ENCODE measurements at places on chromosomes 5 and 9.

GRCh38 chr9:7363777-7364477 is 435.7 kb downstream of the DMAC1 start:
- DNase-seq, result no peak

DNA sequence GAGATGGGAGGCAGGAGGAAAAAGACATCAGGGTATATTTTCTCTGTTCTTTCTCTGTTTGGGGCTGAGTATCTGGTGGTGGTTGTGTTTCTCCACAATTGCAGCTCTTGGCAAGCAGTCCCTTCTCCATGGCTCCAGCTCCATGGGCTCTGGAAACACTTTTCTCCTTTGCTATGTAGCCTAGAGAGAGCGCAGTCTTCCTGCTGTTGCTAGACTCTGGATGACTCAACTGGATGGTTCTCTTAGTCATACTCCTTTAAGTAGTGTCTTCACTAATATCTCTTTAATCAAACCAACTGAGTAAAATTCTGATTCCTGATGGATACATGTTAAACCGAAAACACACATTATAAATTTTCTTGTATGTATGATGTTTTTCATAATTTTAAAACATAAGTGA is 3.3 kb upstream of the PLGRKT start:
- DNase-seq, result no peak

DNA sequence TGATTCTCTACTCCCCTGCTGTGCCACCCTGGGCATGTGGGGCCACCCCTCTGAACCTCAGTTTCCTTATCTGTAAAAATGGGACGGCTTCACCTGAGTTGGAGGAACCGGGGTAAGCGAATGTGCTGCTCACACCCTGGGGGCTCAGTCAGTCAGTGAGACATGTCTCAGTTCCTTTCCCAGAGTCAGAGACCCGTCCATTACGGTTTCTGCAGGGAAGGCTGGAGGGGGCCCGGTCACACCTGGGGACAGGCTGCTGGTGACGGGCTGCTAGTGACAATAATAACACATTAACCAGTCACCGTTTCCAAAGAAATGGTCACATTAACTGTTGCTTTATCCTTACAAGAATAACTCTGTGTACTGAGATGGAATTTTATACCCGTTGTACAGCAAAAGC is 282.4 kb downstream of the NSG2 start:
- no peak for DNase-seq

DNA sequence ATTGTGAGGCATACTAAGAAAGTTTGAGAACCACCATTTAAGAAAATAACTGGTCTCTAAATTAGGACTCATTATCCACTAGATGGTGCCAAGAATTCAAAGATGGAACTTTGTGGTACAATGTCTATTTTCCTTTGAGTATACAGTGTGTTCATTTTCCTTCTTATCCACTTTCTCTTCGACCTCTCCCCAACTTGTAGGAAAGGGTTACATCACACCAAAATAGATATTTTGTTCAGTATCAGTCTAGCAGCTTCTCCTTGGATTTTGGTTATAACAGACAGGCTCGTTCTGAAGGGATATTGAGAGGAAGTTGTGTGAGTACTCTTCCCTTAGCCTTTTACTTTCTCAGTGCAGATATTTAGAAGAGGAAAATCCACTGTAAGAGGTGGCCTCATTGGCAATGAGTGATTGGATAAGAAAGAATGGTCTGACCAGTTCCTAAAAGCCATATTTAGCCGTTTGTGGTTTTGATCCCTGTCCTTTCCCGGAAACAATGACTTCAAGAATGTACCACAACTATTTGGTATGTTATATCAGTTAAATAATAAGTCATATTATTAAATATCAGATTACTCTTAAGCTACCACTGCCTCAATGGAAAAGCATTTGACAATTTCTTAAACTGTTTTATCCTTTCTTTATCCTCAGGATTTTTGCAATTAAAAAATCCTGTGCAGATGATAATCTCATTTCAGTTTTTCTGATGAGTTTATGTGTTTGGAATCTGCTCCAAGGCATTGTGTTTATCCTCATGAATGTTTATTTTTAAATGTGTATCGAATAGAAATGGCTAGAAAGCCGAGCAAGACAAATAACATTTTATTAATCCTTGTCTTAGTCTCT is 69.0 kb upstream of the GRAMD2B start:
- DNase-seq, result no peak

- peak; percentile 5 for DNase-seq
Measured at GRCh38 chr9:121889990-121890563, 203.0 kb downstream of the TTLL11 start.

GRCh38 chr9:27408001-27408400 is 111.1 kb upstream of the EQTN start:
- no peak for DNase-seq

DNA sequence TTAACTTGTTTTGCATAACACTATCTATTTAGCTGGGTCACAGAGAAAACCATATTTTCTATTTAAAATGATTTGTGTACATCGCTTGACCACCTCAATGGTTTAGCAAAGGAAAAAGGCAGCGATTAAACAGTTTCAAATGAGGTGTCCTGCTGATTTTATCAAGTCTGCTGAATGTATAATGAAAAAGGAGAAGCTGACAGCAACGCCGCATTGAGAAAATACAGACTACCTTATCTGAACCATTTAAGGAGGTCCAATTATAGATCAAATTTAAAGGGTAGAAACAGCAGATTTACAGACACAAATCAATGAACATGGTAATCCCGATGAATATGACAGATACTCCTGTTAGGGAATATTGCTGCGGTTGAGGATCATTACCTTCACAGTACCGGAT is 29.6 kb downstream of the PSMB7 start:
- no peak for DNase-seq

GRCh38 chr5:136205061-136205702 is 12.2 kb upstream of the SMIM32 start:
- peak; percentile 7 for DNase-seq

GRCh38 chr5:82863266-82863665 is 213.9 kb downstream of the TMEM167A start:
- no peak for DNase-seq

GRCh38 chr5:38821679-38822078 is 24.1 kb upstream of the OSMR start:
- no peak for DNase-seq

DNA sequence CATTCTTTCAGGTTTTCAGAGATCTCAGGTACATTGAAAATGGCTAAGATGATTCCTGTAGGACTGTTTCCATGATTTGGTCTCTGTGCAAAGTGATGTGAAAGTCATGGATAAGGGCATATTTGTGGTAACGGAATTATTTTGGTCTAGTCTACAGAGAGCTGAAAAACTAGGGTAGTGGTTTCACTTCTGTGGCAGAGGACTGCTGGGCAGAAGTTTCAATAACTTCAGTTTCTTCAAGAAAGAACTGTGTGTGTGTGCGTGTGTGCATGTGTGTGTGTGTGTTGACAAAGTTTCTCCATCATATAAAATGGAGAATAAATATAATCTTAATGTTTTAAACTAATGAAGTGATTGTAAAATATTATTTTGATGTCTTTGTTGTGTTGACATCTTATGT is 4.3 kb downstream of the CNOT8 start:
- DNase-seq, result no peak

DNA sequence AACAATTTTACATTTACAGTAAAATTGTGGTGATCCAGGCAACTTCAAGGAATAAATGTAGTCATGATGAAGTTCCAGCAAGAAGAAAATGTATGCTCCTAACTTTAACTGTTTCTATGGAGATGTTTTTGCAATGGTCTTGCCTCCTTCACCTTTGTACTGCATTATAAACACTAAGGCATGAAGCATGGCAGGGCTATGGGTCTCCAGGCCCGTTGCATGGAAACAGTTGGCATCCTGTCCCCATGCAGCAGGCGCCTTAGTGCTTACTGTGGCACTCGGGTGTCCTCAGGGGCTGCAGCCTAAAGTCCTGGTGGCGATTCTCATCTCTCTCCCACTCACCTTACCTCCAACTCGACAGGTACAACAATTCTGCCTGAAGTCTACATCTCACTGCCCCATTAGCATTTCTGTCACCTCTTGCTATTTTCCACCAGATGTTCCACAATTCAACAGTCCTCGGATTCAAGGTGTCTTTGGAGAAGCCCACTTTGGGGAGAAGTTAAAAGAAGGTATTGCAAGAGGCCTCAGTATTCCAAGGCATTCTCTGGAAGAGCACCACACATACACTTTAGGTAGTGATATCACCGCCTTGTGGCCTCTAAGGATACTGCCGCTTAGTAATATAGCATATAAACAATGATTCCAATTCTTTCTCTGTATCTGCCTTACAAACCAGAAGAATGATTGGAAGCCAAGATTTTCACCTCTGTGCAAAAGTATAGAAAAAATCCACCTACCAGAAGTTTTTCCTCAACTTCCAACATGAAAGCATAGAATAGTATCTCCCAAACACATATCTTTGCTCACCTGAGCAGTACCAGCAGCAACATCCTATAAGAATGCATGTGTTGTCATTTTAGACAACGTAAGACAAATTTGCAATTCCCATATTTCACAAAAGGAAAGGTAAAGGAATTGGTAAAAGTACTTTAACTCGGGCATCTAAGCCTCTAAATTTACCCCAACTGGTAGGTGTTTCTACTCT is 5.1 kb downstream of the LIFR start:
- no peak for DNase-seq

DNA sequence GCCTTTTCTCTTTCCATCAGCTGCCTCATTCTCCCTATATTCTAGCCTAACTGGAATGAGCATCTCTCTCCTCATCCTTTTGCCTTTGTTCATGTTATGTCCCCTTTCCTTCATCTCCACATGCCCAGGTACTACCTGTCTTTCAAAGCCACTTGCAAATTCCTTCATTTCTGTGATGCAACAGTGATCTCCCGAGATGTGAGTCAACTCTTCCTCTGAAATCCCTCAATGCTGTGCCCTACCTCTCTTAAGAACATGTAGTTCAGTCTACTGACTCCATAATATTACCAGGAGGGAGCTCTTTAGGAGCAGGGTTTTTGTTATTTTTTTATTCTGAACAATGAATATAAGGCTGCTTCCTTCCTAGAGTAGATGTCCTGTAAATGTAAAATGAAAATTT is 91.6 kb downstream of the ZNF462 start:
- DNase-seq, result no peak

- DNase-seq, result no peak
Measured at GRCh38 chr9:129225815-129226214, 47.8 kb upstream of the IER5L start.

DNA sequence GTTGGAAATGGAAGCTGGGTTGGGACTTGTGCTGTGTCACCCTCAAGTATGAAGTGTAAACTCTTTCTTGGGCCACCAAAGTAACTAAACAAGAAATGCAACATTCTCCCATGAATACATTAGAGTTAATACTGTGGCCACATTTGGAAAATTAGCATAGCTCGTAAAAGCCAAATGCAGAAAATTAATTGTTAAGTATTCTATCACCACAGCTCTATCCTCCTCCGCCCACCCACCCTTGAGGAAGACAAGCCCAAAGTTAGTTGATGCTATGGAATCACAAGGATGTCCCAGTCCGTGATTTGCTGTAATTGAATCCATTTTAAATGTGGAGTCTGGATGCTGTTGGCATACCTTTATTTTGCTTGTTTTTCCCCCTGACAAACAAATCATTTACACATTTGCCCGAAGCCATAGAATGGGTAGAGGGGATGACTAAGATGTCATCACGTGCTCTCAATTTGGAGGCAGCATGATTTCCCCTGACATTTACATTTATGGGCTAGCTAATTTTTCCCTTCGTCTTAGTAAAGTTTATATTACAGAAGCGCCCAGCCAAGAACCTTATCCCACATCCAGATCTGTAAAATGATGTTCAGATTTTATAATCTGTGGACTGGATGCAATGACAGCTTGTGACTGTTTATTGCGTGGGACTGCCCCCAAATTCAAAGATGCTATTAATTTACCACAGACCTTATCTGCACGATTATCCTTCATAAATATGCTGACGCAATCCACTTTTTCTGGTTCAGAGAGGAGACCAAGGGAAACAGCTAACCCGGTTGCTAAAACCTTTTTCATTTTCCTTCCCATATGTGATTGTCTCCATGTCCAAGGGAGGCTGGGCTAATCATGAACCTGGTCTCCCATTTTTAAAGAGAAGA is 3.7 kb downstream of the MSX2 start:
- no peak for DNase-seq

GRCh38 chr5:24804221-24804681 is 159.5 kb upstream of the CDH10 start:
- no peak for DNase-seq

GRCh38 chr5:155076379-155076778 is 62.8 kb downstream of the KIF4B start:
- DNase-seq, result no peak

DNA sequence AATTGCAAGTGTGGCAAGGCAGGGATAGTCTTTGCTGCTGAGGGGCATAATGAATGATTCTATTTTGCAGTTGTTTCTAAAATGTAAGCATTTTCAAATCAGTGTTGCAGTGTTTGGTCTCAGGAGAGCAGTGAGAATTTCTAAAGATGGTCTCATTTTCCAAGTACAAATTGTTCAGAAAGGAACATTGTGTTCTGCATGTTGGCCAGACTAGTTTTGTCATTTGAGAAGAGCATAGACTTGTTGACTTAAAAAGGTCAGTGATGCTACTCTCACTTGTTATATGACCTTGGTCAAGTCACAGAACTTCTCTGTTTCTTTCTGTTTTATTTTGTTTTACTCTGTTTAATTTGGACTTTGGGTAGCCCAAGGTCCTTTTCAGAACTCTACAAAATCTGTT is 344.6 kb downstream of the OSTF1 start:
- DNase-seq, result no peak

GRCh38 chr5:103327893-103328292 is 69.3 kb downstream of the MACIR start:
- no peak for DNase-seq

- DNase-seq, result no peak
Measured at GRCh38 chr5:164332349-164333196, 827.2 kb downstream of the MAT2B start.
